Stimulated activated effector memory CD8-positive, alpha-beta T cell treated with anti-CD3 and anti-CD28 coated beads, Interleukin-12 subunit alpha, Interleukin-12 subunit beta, amount 100 ng/mL, for 72 hours (primary cell): ENCODE measurements at places on chromosomes 6 and 20.

DNA sequence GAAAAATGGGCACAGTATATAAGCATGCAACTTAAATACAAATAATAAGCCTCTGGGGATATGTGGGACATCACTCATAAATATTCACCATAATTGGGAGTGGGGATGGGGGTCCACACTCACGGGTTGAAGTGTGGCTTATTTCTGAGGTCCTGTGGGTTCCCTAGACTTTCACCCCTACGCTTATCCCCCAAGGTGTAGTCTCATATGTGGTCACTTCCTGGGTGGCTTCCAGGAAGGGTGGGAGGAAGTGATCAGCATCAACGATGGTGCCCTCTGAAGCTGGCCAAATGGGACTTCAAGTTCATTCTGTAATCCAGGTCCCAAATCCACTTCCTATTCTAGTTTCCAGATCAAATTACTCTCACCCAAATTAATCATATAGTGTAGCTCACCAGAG lies 59.5 kb downstream of the GNAS start:
- DNase-seq = no peak

DNA sequence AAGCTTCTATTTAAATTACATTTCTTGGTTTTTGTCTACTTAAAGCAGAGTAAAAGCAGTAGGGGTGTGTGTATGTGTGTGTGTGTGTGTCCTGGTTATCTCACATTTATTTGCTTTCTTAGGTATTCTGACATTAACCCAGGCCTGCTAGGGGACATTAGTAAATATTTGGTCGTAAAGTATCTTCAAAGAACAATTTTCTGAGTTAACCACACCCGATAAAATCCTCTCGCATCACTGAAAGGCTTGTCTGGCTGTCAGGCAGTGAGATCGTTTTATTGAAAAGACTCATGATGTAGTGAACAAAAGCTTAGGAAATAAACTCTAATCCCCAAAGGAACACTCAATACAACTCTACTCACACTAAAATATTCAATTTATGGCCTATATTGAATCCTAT lies 77.9 kb downstream of the ZNF217 start:
- DNase-seq = no peak

- DNase-seq = peak; percentile 63
Measured at GRCh38 chr6:11538052-11538818, 686 bp downstream of the TMEM170B start.

DNA sequence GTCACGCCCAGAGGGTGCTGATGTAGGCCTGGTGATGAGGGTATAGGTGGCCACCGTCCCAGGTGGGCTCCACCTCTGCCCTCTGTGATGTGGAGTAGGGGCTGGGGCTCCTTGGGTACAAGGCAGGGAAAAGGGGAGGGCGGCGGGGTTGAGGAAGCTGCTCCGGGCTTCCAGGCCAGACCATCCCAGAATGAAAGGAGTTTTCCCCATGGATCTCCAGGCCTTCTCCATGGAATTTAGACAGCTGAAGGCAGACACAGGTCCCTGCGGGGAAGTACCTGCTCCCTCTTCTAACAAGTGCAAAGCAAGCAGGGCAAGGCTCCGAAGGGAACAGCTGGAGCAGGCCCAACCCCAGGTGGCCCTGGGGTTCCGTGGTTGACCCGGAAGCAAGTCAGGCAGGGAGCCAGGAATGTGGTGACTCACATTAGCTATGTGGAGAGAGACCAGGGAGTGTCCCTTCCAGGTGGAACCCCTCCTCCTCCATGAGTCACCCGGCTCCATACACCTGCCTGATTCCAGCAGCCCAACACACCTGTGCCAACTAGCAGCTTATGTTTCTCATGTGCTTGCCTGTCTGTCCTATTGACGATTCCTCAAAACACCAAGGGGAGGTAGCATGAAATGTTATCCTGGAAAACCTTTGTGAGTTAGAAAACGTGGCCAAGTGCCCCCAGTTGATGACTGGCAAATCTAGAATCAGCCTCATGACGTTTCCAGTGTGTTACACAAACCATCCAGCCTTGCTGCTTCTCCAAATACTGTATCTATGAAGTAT lies 59.7 kb upstream of the SNX9 start:
- DNase-seq = no peak

DNA sequence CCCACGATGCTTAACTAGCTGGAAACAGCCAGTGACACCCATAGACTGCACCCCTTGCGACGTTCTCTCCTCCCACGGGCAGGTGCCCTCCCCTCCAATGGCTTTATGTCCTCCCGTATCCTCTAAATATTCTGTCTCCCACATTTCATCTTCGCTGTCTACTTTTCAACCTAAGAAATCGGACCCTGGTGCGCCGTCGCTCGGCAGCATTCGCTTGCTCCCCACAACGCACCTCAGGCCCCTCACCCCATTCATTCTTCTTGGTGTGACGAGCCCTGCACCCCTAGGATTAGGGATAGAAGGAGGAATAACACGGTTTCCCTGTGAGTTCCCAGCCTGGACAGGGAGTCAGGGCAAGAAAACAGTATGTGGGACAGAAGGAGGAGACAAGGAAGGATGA lies 74.3 kb upstream of the FOXQ1 start:
- no peak for DNase-seq

- peak; percentile 44 for DNase-seq
Measured at GRCh38 chr20:58711266-58712051, 18.9 kb downstream of the NPEPL1 start.

DNA sequence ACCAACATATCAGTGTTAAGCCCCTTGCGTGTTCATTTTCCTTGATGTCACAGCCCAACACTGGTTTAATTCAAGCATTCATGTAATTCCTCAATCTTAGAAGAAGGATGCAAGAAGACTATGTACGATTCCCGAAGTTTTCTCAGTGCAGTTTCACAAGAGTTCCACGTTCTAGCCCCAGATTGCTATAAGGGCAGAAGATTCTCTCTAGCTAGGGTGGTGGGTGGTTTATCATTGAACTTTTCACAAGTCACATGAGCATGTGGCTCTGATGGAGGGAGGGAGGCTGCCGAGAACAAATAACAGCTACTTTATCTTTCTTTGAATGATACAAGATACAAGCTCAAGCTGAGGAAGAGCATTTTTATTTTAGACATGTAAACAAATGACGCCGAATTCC lies 71.9 kb upstream of the NHSL1 start:
- DNase-seq = no peak

DNA sequence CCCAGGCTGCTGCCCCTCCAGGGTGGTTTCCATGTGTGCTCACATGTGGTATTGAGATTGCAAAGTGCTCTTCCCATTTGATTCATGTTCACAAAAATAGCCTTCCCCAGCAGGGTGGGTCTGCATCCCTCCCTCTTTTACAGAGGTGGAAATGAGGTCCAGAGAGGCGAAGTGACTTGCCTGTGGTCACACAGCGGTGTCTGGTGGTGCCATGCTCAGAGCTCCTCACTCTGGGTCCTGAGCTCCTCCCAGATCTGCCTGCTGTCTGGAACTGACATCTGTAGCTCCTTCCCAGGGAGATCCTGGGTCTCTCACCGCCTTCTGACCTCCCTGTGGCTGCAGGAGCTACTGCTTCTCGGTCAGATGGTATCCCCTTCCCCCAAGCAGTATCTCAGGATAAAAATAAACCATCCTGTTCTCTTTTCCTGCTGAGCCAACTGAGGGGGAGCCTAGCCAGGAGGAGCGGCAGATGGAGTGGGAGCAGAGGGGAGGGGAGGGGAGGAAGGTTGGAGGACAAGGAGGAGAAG lies 11.9 kb downstream of the CD40 start:
- no peak for DNase-seq

DNA sequence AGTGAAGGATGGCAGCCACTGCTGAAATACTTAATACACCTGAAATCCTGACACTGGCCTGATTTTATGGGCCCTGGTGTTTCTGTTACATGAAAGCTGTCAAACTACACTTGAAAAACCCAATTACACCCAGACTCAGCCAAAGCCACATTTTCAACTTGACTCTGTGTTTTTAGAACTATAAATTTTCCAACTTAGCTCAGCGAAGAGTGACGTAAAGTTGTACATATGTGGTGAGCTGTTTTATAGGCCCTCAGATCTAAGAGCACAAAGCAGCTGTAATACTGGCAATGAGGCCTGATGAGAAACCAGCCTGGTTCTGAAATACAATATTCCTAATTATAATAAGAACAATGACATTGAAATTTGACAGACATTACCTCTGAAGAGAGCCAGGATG lies 18.6 kb downstream of the SCML4 start:
- DNase-seq = no peak

DNA sequence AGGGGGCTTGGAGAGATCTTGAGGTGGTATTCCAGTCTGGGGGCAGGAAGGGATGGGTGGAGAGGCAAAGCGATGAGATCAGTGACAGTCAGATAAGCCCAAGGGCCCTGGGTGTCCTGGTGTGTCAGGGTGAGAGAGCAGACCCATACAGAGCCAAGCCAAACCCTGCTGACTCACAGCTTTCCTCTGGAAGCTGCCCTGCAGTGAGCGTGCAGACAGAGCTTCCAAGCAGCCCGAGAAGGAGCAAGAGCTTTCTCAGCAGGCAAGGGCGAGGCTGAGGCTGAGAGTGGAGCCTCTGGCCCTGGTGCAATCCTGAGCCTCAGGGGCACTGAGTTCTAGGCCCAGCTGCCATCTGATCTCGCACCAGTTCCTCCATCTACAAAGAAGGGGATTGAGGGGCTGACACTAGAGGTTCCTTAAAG lies 91.1 kb upstream of the HIVEP1 start:
- no peak for DNase-seq

- no peak for DNase-seq
Measured at GRCh38 chr6:6471276-6471675, 117.2 kb upstream of the LY86 start.

DNA sequence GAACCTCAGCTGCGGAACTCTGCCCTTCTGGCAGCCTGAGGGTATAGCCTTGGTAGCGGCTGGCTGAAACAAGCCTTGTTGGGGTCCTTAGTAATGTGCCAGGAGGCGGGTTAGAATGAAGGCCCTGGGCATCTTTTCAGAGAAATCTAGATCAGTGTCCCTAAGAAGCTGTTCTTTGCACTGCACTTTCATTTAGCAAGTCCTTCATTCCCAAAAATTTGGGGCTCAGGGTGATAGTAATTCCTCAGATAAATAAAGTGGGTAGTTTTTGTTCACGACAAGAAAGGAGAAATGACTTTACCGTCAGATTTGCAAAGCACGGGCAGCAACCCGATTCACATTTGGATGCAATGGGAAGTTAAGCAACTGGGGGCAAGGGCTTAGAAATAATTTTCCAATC lies 3.2 kb downstream of the INSM1 start:
- no peak for DNase-seq

- no peak for DNase-seq
Measured at GRCh38 chr6:5855787-5856470, 150.8 kb downstream of the NRN1 start.

DNA sequence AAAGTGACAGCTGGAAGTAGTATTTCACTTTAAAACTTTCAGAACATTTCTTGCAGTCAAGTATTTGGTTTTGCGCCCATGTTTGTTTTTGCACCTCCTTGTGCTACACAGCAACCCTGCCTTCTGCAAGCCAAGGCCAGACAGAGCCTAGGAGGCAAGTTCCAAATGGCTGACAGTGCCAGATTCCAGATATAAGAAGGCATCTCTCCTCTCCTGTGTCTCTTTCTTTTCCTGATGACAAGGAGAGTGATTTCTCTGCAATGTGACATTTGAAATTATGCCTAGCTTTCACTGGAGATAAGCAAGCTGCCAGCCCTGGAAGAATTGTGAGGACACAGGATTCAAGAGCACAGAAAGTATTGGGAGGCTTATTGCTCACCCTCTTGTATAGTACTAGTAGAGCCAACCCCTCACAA lies 149.1 kb upstream of the TENT5A start:
- no peak for DNase-seq

- DNase-seq = no peak
Measured at GRCh38 chr6:32097364-32097763, 11.8 kb downstream of the TNXB start.

GRCh38 chr6:103344554-103345163 lies 1515.1 kb downstream of the HACE1 start:
- no peak for DNase-seq

- no peak for DNase-seq
Measured at GRCh38 chr6:4879741-4880275, 103.6 kb downstream of the CDYL start.

DNA sequence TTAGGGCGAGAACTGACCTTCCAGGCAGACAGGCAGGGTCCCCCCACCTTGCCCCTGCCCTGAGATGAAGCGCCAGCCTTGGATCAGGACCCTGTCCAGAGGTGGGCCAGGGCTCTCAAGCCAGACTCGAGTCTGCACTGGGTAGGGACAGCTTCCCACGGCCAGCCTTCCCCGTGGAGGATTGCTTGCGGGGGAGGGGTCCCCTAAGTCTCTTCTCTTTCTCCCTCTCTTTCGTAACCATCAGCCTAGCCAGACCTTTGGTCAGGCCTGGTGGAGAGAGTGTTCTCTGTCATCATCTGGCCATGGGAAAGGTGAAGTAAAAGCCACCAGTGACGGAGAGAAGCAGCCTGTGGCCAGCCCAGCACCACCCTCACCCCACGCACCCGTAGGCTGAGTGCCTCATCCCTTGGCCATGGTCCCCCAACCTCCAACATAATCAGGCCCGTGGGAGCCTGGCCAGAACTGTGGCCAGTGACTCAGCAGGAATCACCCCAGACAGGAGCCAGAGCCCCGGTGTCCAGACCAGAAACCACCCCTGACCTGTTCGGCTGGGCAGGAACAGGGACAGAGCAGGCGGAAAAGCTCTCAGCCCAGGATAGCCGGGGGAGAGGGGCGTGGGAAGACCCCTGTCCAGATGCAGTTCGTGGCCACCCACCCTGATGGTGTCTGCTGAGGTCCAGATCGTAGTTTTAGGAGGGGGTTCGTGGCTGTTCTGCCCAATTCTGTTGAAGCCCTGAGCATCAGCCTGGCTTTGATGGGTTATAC lies 47.1 kb downstream of the SNAI1 start:
- DNase-seq = no peak

GRCh38 chr6:41633056-41633634 lies 5.1 kb upstream of the MDFI start:
- no peak for DNase-seq

- no peak for DNase-seq
Measured at GRCh38 chr20:54340206-54340605, 132.3 kb downstream of the PFDN4 start.

DNA sequence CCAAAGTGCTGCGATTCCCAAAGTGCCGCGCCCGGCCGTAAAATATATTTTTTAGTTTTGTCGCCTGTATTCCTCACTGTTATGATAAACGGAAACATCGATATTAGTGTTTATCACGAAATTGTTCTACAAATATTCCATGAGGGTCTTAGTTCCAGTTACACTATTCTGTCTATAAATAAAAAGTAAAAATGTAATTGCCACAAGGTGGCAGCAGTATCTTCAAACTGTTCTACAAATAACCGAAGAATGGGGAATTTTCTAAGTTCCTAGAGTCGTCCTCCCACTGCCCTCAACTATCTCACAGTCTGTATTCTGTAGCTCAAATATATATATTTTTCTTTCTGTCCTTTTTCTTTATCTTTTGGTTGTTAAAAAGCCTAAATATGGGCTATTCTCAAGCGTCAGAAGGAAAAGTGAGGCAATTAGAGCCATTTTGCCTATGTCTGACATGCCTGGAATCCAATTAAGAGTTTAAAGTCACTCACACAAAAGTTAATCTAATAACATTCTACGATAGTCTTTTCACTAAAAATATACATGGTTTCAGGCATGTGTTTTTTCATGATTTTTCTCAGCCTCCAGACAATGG lies 14.2 kb upstream of the FAM162B start:
- no peak for DNase-seq

GRCh38 chr6:10078581-10078980 lies 336.3 kb downstream of the TFAP2A start:
- DNase-seq = no peak
